ENCODE measurements at places on chromosomes 11 and 22.

DNA sequence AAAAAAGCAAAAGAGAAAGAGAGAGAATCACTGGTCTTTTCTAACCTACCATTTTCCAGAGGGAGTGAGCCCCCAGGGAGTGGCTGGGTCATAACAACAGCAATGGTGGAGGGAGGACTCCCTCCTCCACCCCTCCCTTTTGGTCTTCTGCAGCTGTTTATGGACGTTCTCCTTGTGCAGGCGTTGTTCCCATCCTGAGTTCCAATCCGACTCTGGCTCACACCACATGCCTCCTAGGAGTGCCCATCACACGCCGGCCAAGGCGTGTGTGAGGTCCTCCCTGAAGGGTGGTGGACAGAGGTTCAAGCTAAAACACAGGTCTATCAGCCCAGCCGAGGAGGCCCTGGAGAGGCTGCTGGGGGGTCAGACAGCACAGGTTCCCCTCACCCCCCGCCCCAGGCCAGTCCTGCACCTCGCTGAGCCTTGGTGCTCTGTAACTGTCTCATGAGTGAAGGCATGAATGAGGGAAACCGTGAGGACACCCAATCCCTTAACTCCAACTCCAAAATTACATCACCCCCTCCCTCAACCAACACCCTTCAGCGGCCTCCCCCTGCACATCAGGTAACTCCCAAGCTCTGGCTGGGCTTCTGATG is 29.4 kb downstream of the IFT27 start:
- DNase-seq, result no peak

DNA sequence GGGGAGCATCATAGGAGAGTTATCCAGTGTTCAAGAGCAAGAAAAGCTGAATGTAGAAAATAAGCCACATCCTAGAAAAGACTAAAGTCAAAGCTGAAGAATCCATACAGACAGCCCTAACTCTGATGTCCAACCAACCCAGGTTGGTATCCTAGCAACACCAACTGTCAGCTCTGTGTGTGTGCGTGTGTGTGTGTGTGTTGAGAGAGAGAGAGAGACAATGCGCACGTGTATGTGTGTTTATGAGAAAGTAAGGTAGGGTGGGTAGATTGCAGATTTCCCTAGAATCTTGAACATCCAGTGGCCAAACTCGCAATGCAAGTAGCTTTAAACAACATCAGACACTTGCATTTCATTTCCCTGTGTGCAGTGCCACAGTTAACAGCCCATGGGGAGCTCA is 274.9 kb downstream of the FAM181B start:
- DNase-seq, result no peak

- peak; percentile 74 for DNase-seq
Measured at GRCh38 chr22:35154937-35155387, 89.0 kb downstream of the ISX start.

DNA sequence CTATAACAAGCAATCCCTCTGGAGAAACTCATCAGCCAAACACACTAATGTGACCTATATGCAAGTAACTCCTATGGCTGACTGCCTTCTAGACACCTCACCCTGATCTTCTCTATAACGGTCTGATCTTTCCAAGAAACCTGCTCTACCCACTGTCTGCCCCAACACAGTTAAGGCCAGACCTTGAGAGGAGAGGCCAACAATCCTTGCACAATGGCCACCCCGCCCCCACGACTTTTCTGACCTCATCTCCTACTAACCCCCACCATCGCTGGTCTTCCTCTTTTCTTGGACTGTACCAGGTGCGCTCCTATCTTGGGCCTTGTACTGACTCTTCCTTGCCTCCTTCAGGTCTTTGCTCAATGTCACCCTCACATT is 12.5 kb downstream of the HIRA start:
- no peak for DNase-seq

GRCh38 chr11:111069066-111069465 is 176.5 kb upstream of the POU2AF2 start:
- peak; percentile 8 for DNase-seq

GRCh38 chr11:87722756-87723565 is 452.3 kb downstream of the RAB38 start:
- DNase-seq, result no peak
